Stimulated activated CD8-positive, alpha-beta memory T cell treated with anti-CD3 and anti-CD28 coated beads, Interleukin-4, amount 100 ng/mL, for 4 hours (primary cell): ENCODE measurements at places on chromosomes 2 and 18.

GRCh38 chr18:13107074-13107473 lies 111.5 kb upstream of the LDLRAD4 start:
- no peak for DNase-seq

DNA sequence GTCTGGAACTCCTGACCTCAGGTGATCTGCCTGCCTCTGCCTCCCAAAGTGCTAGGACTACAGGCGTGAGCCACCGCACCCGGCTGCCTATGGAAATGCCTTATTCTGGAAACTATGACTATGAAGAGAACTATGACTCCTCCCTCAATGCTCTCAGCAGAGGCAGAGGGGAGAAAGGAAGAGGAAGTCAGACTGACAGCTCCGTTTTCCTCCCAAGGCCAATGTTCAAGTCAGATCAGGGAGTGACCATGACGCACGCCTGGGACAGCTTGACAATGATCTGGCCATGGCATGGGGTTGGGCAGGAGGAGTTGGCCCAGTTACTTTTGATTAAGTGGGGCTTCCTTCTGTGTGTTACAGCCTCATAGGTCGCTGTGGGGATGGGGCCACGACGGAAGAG lies 44.3 kb upstream of the MRPL33 start:
- no peak for DNase-seq

- no peak for DNase-seq
These were observed 72.7 kb downstream of the MAP2 start for GRCh38 chr2:209496586-209496982.

- no peak for DNase-seq
These were observed 180.7 kb downstream of the FBXO15 start for GRCh38 chr18:73966954-73967353.

- DNase-seq: no peak
These were observed 1.1 kb downstream of the ENOSF1 start for GRCh38 chr18:711310-711656.

DNA sequence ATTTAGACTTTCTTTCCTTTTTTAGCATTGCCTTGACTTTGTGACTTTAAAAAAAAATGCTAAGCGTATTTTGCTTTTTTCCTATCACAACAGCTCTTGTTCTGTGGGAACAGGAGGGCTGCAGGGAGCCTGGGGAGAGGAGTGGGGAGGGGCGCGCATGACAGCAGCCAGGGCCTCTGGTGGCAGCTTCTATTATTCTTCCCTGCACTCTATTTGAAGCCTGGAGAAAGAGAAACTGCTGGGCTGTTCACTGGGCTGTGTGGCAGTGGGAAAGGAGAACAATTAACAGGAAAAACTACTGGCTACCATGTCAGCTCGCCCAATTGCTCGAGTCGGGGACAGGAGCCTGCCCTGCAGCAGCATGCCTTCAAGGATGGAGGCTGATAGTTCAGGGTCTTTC lies 119.0 kb upstream of the ZBTB14 start:
- DNase-seq: no peak

- no peak for DNase-seq
These were observed 578 bp downstream of the IWS1 start for GRCh38 chr2:127525691-127526131.

DNA sequence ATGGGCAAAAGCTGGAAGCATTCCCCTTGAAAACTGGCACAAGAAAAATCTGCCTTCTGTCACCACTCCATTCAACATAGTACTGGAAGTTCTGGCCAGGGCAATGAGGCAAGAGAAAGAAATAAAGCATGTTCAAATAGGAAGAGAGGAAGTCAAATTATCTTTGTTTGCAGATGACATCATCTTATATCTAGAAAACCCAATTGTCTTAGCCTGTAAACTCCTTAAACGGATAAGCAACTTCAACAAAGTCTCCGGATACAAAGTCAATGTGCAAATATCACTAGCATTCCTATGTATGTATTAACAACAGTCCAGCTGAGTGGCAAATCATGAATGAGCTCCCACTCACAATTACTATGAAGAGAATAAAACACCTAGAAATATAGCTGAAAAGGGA lies 1579.3 kb downstream of the SUCLG1 start:
- no peak for DNase-seq

DNA sequence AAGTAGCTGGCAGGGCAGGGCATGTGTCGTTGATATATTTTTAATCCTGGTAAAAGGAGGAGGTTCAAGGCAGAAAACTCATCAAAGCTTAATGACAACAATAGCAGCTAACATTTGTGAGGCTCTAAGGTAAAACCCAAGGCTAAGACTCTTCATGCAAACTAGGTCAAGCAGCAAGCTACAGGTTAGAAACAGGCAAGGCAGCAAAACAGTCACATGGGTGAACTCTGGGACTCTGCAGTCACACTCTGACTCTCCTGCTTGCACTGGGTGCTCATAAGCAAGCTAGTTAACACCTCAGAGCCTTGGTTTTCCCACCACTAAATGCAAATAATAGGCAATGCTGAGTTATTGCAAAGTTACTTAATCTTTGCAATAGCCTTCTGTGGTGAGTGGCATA lies 7.9 kb downstream of the IL1RN start:
- no peak for DNase-seq

DNA sequence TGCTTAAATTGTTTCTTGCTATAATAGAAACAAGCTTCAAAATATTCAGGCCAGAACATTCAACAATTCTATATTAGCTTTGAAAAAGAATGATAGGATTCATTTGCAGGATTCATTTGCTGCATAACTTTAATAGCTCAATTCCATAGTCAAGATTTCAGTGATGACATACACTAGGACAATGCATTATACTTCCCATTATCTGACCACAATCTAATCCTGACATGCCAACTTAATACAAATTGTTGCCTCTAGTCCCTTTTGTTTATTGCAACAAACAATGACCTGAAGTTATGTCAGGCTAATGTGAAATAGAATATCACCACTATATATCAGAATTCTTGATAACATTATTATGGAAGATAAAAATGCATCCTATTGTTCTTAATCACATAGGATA lies 169.4 kb downstream of the DNAH7 start:
- no peak for DNase-seq

DNA sequence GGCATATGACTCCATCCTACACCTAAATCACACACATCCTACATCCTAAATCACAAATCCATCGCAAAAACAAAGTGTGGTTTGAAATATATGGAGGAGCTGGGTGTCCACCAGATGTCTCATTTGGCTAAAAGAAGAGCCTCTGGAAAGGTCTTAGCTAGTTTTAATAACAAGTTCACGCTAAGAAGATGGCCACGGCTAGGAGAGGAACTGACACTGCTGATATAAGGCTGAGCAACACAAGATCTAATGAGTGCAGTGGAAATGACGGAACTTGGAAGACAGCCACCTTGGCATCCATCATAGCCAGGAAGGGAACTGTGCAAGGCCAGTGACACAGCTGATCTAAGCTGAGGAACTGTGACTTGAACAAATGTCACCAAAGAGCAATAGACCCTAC lies 60.0 kb upstream of the AGAP1 start:
- no peak for DNase-seq

DNA sequence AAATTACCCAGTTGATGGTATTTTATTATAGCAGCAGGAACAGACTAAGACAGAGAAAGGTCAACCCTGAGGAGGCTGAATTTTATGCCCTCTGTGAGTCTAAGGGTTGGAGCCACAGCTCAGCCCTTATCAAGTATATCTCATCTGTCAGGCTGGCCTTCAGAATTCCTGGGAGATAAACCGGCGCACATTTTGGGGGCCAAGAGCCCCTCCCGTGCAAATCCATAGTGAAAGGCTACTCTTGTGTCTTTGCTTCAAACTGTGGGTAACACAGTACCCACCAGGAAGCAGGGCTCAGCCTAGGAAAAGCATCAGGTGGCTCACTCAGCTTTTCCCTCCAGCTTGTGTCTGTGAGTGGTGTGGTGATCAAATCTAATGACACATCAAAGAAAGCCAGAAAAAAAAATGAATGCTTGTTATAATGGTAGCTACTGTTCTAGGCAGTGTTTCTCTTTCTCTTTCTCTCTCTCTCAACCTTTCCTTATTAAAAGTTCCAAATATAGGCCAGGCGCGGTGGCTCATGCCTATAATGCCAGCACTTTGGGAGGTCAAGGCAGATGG lies 25.0 kb upstream of the ASXL2 start:
- no peak for DNase-seq

DNA sequence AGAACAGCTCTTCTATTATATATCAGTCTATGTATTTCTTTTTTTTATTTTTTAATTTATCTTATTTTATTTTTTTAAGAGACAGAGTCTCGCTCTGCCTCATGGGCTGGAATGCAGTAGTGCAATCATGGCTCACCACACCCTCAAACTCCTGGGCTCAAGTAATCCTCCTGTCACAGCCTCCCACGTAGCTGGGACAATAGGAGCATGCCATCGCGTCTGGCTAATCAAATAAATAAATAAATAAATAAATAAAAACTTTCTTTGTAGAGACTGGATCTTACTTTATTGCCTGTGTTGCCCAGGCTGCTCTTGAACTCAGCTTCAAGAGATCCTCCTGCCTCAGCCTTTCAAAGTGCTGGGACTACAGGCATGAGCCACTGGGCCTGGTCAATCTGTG lies 117.0 kb downstream of the RBMS1 start:
- no peak for DNase-seq

GRCh38 chr2:81853341-81853740 lies 1548.8 kb upstream of the LRRTM1 start:
- DNase-seq: no peak

DNA sequence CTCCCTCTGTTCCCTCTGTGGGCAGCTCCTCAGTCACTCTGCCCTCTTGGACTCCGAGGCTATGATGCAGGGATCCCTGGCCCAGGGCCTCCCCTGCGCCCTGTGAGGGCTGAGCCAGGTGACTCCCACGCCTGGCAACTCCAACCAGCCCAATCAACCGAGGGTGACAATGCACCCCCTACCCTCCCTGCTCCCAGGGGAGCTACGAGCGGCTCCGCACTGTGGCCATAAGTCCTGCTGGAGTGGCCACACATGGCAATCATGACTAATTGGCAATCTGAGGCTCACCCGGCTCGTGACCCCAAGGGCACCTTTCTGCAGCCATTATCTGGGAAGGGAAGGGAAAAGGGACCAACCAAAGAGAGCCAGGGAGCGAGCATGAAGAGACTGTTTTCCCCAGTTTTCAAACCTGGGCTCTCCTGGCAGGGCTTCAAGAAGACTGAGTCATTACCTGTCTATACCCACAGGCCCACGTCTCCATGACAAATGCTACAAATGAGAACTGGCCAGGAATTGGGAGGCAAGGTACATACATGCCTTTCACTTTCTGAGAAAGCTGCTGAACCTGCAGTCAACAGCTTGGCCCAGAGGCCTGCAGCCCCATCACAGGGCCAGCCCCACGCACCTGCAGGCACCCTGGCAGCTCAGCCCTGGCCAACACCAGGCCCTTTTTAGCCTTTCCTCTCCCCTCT lies 45.1 kb downstream of the RPL31 start:
- no peak for DNase-seq

DNA sequence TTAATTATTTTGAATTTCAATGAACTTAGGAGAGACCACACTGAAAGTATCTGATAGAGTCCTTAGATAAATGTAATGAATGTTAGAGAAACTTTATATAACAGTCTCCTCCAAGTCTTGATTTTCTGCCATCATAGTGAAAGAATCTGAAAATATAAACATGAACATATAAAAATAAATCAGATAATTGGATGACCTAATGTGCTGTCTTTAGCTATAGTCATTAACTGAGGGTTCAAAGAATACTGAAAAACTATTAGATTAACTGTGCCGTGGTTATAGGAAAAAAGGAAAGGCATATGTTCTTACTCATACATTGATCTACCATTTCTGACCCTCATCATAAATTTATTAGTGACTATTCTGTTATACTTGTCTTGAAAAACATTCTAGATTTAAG lies 47.0 kb upstream of the SPAG16 start:
- no peak for DNase-seq

DNA sequence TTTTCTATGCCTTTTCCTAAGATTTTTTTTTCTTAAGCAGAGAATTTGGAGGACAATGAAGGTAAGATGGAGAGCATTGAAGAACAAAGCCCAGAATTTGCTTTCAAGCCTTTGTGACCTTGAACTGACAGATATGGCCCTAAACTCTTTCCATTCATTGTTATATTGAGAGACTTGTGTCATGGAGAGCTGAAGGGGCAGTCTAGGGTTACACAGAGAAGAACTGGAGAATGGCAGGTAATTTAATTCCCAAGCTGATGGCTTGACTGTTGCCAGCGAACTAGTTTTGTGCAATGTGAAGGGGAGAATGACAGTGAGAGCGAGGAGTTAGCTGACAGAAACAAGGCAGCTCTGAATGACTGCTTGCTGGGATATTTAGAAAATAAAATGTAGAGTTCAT lies 1344.2 kb downstream of the LRP1B start:
- DNase-seq: no peak

- DNase-seq: no peak
These were observed 167.2 kb downstream of the DDX1 start for GRCh38 chr2:15758848-15759247.

DNA sequence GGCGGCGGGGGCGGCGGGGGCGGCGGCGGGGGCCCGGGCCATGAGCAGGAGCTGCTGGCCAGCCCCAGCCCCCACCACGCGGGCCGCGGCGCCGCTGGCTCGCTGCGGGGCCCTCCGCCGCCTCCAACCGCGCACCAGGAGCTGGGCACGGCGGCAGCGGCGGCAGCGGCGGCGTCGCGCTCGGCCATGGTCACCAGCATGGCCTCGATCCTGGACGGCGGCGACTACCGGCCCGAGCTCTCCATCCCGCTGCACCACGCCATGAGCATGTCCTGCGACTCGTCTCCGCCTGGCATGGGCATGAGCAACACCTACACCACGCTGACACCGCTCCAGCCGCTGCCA lies 644 bp downstream of the ONECUT2 start:
- DNase-seq: no peak

GRCh38 chr2:226078666-226079065 lies 679.2 kb downstream of the NYAP2 start:
- DNase-seq: no peak

DNA sequence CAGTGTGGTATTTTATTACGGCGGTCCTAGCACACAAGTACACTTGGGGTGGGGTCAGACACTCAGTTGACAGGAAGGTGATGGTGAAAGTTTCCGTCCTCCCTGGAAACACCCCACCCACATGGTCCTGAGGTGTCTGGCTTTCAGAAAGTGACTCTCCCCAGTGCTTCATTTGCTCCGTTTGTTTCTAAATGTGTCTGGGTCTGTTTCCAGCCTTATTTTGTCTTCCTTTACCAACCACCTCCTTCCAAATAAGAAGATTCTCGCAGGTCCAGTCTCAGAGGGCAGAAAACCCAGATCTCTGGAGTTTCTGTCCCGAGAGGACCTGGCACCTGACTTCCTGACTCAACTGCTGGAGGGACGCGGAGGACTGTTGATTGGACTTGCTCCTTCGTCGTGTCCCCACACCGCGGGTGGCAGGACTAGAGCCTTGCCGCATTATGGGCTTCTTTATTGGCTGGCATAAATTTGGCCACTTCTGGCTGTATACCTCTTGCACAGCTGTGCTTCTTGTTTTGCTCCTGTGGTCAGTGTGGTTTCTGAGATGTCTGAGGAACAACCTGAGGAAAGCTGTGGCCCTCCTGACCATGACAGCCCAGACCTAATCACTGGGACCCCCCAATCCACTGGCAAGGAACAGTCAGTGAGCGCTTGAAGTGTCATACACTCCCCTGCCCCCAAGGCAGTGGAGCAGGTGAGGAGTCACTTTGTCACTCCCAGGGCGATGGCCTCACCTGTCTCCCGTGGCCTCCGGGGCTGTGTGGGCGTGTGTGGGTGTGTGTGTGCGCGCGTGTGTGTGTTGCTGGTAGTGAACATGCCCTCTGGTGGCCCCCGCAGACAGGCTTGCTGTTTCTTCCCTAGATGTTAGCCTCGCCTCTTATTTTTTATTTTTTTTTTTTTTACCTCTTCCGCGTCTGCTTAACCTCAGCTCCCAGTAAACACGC lies 45.6 kb downstream of the MEX3C start:
- peak; percentile 69 for DNase-seq
